ENCODE measurements at places on chromosomes 3 and 15. TPM values are rescaled to one million over a fixed set of nuclear protein-coding genes. Genes with fewer than 3 reads are reported as not detected.

Gene TPRG1
- 0.23 TPM for total RNA-seq

Gene UNC13C
- total RNA-seq: not detected

Gene FETUB
- total RNA-seq: not detected

Gene MYZAP
- 1.0 TPM for total RNA-seq

Gene MESP1
- total RNA-seq: 5.5 TPM

Gene C15orf62
- total RNA-seq: not detected

Gene MYO5C
- 7.8 TPM for total RNA-seq

Gene ATG3
- total RNA-seq: 44.9 TPM

Gene SFMBT1
- total RNA-seq: 8.6 TPM

Gene SETMAR
- total RNA-seq: 8.8 TPM
